ENCODE measurements at places on chromosomes 11 and 22.

DNA sequence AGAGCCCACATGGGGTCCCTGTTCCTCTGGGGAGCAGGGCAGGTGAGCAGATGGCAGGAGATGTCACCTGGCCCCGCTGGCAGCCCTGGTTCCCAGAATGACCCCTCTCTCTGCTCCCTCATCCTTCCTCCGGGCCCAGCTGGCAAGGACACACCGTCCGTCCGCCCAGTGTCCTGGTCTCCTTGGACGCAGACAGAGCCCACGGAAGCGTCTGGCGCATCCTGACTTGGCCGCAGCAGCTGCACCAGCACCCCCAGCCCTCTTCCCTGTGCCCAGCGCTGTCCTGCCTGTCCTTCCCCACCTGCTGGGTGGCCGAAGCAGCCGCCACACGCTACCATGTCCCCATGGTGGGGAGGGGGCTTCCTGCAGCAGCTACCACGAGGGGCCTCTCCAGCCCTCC lies 9.6 kb upstream of the CABP7 start:
- H3K4me1 ChIP-seq = peaks cover 9% of the 10 kb centered on the region
- H3K36me3 ChIP-seq = no peaks in the 10 kb centered on the region
- no peak for DNase-seq
- H3K27ac ChIP-seq = no peak overlapping the region
- H3K27me3 ChIP-seq = peaks cover 89% of the 10 kb centered on the region
- H3K4me3 ChIP-seq = no peak overlapping the region

GRCh38 chr11:15558513-15559181 lies 443.9 kb downstream of the INSC start:
- H3K27ac ChIP-seq = no peak overlapping the region
- no peaks in the 10 kb centered on the region for H3K36me3 ChIP-seq
- H3K27me3 ChIP-seq = peaks cover 24% of the 10 kb centered on the region
- H3K4me3 ChIP-seq = no peak overlapping the region
- DNase-seq = no peak

GRCh38 chr22:43289531-43289963 lies 53.6 kb downstream of the SCUBE1 start:
- no peaks in the 10 kb centered on the region for H3K36me3 ChIP-seq
- H3K27ac ChIP-seq = no peak overlapping the region
- no peak for DNase-seq

DNA sequence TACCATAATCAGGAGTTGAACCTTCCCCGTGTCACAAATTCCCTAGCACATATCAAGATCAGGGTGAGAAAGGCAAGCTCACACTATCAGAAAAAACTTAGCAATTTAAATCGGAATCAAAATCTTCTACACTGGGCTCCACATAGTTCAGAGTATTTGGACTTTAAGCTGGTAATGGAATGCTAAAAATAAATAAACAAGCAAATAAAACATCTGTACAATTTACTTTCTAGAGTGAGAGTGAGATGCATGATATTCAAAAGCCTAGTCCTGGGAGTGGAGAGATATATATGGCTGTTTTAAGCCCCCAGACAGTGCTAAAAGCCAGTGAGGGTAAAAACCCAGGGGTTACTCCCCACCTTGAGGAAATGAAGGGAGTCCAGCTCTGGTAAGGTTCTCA lies 380.6 kb downstream of the SOX6 start:
- H3K36me3 ChIP-seq = no peaks in the 10 kb centered on the region
- DNase-seq = no peak
- H3K4me3 ChIP-seq = no peak overlapping the region

- H3K4me1 ChIP-seq = peaks cover 8% of the 10 kb centered on the region
- no peak for DNase-seq
- no peak overlapping the region for H3K27ac ChIP-seq
- H3K27me3 ChIP-seq = no peaks in the 10 kb centered on the region
Measured at GRCh38 chr11:116849486-116849885, 12.1 kb upstream of the APOA1 start.

- H3K4me3 ChIP-seq = no peak overlapping the region
- no peak for DNase-seq
- H3K36me3 ChIP-seq = no peaks in the 10 kb centered on the region
- no peak overlapping the region for H3K27ac ChIP-seq
- H3K27me3 ChIP-seq = peaks cover 98% of the 10 kb centered on the region
- no peaks in the 10 kb centered on the region for H3K4me1 ChIP-seq
Measured at GRCh38 chr11:64526795-64527194, 64.2 kb upstream of the SLC22A12 start.

- H3K4me3 ChIP-seq = peak within 1 kb of the TSS; percentile 47
- DNase-seq = peak; percentile 34
- H3K36me3 ChIP-seq = peaks cover 21% of the 10 kb centered on the region
- H3K4me1 ChIP-seq = no peaks in the 10 kb centered on the region
- peak within 1 kb of the TSS; percentile 1 for H3K27ac ChIP-seq
Measured at GRCh38 chr22:42074132-42074811, at the start of gene PHETA2. Gene PHETA2 (plus strand): TSS chr22:42074248. CDS start chr22:42077294, 3,046 bp downstream.

DNA sequence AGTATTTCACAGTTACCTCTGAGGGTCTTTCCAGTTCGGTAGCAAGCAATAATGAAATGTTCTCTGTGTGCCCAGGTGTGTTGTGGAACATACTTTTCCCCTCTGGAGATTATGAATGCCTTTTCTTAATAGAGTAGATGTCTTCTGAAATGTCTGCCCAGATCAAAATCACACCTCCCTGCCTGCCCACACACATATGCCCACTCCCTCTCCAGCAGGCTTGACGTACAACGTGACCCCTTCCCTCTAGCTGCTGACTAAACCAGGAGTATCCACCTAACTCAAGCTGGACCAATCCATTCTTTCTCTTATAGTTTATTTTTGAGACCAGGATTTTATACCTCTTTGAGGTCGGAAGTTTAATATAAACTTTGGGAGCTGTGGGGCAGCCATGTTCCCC lies 48.7 kb downstream of the ME3 start:
- no peak overlapping the region for H3K4me3 ChIP-seq
- H3K36me3 ChIP-seq = no peaks in the 10 kb centered on the region
- DNase-seq = no peak
- H3K27me3 ChIP-seq = no peaks in the 10 kb centered on the region
- no peak overlapping the region for H3K27ac ChIP-seq

GRCh38 chr22:45962756-45963324 lies 14.1 kb downstream of the WNT7B start:
- peaks cover 38% of the 10 kb centered on the region for H3K36me3 ChIP-seq
- H3K27me3 ChIP-seq = no peaks in the 10 kb centered on the region
- DNase-seq = peak; percentile 18
- H3K27ac ChIP-seq = no peak overlapping the region

GRCh38 chr11:62823677-62824076 lies 8.2 kb downstream of the STX5 start:
- H3K4me1 ChIP-seq = no peaks in the 10 kb centered on the region
- H3K27me3 ChIP-seq = no peaks in the 10 kb centered on the region
- no peak overlapping the region for H3K4me3 ChIP-seq
- H3K36me3 ChIP-seq = peaks cover 69% of the 10 kb centered on the region

- H3K4me1 ChIP-seq = peaks cover 13% of the 10 kb centered on the region
- no peaks in the 10 kb centered on the region for H3K27me3 ChIP-seq
- peaks cover 34% of the 10 kb centered on the region for H3K36me3 ChIP-seq
- H3K27ac ChIP-seq = peak within 1 kb of the TSS; percentile 91
Measured at GRCh38 chr11:4094348-4095291, at the start of gene RRM1. Gene RRM1 (plus strand): TSS chr11:4094799. CDS start chr11:4095013, 214 bp downstream.

DNA sequence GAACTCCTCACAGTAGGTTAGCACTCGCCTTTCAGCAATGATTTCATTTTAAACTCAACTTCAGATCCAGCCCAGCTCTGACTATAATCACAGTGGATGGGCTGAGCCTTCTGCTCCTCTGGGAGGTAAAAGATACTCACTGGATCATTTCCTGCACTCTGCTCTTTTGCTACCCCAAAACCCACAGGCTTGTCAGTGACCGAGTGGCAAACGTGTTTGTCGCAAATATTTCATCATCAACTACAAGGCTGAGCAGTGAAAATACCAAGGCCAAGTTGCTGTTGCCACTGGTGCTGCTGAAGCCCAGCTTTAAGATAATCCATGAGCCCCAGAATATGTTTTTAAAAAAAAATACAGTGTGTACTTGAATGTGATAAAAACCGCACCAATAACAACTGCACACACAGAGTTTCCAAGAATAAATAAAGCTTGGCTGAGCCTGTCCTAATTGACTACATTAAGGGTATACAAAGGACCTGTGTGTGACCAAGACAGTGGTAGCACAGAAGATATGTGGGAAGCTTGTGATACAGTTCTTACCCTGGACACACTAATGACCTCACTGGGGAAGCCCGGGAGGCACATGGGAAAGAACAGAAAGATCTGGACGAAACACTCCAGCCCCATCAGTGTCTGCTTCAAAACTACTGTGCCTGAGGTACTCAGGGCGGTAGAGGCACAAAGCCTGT lies 41.3 kb downstream of the ABTB2 start:
- no peak overlapping the region for H3K27ac ChIP-seq
- H3K36me3 ChIP-seq = no peaks in the 10 kb centered on the region
- H3K4me3 ChIP-seq = no peak overlapping the region
- peaks cover 14% of the 10 kb centered on the region for H3K4me1 ChIP-seq
- DNase-seq = no peak

DNA sequence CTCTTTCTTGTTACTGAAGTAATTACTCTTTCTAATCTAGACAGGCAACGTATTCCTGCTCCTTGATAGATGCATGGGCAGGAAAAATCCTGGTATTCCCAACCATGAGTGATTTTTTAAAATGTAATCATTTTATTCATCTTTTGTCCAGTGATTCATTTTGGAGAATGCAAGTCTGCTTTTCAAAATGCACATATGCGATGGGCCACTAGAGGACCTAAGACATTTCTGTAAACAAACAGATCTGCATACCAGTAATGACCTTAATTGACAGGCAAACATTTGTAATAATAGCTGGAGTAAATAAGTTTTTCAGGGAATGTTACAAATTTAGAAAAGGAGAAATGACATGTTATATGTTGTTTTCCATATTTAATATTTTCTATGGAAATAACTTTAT lies 1167.6 kb downstream of the JRKL start:
- H3K4me1 ChIP-seq = no peaks in the 10 kb centered on the region
- H3K36me3 ChIP-seq = no peaks in the 10 kb centered on the region
- DNase-seq = no peak
- H3K27me3 ChIP-seq = no peaks in the 10 kb centered on the region

GRCh38 chr22:39469681-39470450 lies 13.1 kb downstream of the MGAT3 start:
- H3K4me1 ChIP-seq = peaks cover 66% of the 10 kb centered on the region
- peak overlapping the region; percentile 85 for H3K4me3 ChIP-seq
- H3K27me3 ChIP-seq = no peaks in the 10 kb centered on the region
- H3K36me3 ChIP-seq = peaks cover 27% of the 10 kb centered on the region
- H3K27ac ChIP-seq = peak overlapping the region; percentile 15
- peak; percentile 21 for DNase-seq

GRCh38 chr11:70912226-70912840 lies 340.0 kb downstream of the SHANK2 start:
- H3K4me3 ChIP-seq = no peak overlapping the region
- no peak overlapping the region for H3K27ac ChIP-seq
- no peaks in the 10 kb centered on the region for H3K36me3 ChIP-seq
- no peaks in the 10 kb centered on the region for H3K27me3 ChIP-seq
- no peak for DNase-seq

- H3K27ac ChIP-seq = no peak overlapping the region
- no peaks in the 10 kb centered on the region for H3K27me3 ChIP-seq
- no peak for DNase-seq
- no peaks in the 10 kb centered on the region for H3K4me1 ChIP-seq
- H3K4me3 ChIP-seq = no peak overlapping the region
- no peaks in the 10 kb centered on the region for H3K36me3 ChIP-seq
Measured at GRCh38 chr11:12494699-12495098, 117.3 kb downstream of the PARVA start.

DNA sequence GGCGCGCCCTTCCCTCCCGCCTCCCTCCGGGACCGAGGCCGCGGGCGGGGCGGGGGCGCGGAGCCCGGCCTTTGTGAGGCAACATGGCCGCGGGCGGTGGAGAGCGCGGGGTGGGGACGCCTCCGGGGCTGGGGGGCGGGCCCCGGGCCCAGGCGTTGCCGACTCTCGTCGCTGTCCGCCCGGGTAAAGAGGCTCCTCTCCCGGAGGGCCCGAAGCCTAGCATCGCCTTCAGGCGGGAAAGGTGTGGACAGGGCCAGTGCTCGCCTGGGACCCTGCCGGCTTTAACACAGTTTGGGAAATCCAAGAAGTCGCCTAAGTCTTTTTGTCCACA lies 369 bp downstream of the DGCR8 start:
- H3K27ac ChIP-seq = peak overlapping the region; percentile 63
- peaks cover 36% of the 10 kb centered on the region for H3K4me1 ChIP-seq
- peak; percentile 81 for DNase-seq
- H3K27me3 ChIP-seq = no peaks in the 10 kb centered on the region

DNA sequence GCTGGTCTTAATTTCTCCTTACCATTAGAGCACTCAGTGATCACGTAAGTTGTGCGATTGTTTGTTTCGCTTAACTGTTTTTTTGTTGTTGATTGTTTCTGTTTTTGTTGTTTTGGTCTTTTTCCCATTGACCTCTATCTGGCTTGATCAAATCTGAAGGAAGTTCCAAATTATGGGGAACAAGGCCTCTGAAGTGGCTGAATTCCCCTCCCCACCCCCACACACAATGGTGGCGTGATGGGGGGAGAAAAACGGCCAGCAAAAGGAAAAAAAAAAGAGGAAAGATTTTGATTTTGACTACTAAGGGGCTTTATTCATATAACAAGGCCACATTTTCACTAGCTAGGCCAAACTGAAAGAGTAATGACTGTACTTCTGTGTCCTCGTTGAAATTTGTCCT lies 53.6 kb downstream of the OSBPL5 start:
- H3K36me3 ChIP-seq = peaks cover 5% of the 10 kb centered on the region
- peaks cover 1% of the 10 kb centered on the region for H3K27me3 ChIP-seq
- H3K27ac ChIP-seq = no peak overlapping the region
- H3K4me3 ChIP-seq = no peak overlapping the region
- DNase-seq = no peak

DNA sequence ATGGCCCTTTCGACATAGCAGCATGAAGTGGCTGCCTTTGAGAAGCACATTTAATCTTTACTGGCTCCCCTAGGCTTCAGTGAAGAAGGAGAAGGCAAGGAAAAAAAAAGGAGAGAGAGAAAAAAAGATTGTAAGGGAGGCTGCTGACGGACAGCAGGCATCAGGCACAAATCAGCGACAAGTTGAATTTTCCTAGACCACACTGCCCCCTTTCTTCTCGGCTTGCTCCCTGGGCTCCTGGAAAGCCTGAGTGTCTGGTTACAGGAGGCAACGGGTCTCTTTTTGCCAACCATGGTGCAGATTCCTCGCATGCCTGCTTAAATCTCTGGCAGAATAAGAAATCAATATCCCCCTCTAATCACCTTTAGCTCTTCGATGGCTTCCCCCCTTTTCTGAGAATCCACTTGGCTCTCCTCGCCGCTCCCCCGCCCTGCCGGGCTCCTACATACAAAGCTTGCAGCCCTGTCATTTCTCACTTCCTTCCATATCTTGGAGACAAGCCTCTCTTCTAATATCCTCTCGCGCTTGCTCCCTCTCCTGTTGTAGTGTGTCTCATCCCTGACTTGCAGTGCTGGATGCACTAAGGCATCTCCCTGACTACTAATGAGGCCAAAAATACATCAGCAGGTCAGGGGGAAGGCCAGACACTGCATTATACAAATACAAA lies 14.3 kb downstream of the BLID start:
- H3K36me3 ChIP-seq = no peaks in the 10 kb centered on the region
- H3K27me3 ChIP-seq = peaks cover 16% of the 10 kb centered on the region
- no peak overlapping the region for H3K27ac ChIP-seq
- DNase-seq = no peak
- no peak overlapping the region for H3K4me3 ChIP-seq

All from Calu3 (cell line).